GM12891 (cell line): ENCODE measurements at places on chromosomes 5 and 9.

DNA sequence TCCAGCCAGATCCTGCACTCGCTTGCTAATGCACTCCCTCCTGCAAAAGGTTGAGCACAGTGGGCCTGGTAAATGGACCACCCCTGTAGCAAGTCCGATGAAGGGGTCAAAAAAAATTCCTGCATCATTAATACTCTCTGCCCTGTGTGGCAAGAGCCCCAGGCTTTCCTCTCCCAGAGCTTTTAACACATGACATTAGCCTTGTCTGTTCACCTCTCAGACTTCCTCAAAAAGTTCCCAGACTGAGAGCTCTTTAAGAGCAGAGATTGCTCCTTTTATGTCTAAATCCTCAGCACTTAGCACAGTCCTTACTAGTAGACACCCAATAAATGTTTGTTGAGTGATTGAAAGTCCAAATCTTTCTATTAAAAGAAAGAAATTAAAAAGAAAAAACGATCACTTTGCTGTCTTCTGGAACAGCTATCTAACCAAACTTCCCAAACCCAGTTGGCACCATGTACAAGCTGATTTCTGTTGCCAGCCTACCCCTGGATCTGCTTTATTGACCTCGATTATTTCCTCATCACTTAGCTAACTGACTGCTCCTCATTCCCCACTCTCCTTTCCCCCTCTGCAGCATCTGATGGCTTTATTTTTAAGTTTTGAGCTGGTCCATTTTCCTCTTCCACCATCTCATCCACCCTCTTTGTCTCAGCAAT is 209.8 kb downstream of the ENC1 start:
- no peak for DNase-seq

- no peak for DNase-seq
Observed at GRCh38 chr9:114311571-114312512, 11.1 kb upstream of the ORM1 start.

GRCh38 chr5:104573949-104574709 is 1011.5 kb upstream of the NUDT12 start:
- DNase-seq, result no peak

GRCh38 chr5:61023131-61023530 is 78.1 kb downstream of the NDUFAF2 start:
- no peak for DNase-seq

- DNase-seq, result peak; percentile 70
Observed at GRCh38 chr9:83956436-83957247, 23.4 kb downstream of the HNRNPK start.

DNA sequence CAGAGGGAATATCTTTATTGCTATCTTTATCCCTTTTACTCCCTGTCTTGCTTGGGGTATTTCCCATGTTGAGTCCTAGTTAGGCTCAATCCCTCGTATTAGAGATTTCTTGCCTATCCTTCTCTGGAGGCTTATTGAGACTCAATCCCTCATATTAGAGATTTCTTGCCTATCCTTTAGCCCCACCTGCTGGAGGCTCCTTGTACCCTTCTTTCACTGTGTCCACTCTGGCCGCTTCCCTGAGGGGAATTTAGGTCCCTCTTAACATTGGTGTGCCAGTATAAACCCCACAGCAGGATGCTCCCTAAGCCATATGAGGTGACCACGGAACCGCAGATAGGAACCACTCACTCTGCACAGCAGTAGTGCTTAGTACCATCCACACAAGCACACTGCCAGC is 110.7 kb upstream of the MAMDC2 start:
- DNase-seq, result no peak

DNA sequence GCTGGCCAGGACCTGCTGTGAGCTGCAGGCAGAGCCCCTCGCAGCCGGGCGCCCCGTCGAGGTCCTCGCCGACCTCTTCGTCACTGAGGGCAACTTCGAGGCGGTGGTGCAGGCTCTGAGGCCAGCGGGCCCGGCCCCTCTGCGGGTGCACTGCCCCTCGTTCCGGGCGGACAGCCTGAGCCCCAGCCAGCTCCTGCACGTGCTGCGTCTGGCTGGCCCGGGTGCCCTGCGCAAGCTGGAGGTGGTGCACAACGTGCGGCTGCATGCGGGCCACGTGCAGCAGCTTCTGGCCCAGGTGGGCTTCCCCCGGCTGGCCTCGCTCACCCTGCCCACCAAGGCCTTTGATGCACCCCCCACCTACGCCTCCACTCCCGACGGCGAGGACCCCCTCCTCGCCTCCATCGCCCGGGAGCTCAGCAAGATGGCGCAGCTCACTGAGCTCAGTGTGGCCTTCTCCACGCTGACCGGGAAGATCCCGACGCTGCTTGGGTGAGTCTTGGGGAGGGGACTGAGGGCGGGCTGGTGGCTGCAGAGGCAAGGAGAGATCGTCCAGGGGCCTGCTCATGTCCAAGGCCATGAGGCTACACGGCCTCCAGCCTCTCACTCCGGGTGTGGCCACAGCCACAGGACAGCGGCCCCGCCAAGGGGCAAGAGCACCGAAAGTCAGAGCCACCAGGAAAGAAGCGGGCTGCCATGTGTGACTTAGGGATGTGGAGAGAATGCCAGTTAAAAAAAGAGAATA is 825 bp downstream of the LRRC14B start:
- DNase-seq, result no peak
